ENCODE measurements at places on chromosomes 4 and X.

- no peak for DNase-seq
Measured at GRCh38 chr4:53653484-53654053, 62.3 kb upstream of the LNX1 start.

DNA sequence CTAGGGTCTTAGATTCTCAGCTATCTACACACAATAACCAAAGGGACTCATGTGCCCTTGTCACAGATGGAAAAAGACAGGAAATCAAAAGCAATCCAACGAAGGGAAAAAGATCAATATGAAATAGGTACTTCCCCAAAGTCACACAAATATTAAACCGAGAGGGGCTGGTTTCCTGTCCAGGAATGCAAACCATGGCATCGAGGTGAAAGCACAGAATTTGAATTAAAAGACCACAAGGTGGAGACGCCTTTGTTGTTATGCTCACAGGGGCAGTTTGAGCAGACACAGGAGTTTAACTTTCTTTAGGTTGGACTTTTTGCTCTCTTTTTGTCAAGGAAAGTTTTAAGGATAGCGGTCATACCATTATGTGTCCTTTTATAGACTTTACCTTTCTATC is 14.3 kb downstream of the H2BW1 start:
- DNase-seq = no peak

DNA sequence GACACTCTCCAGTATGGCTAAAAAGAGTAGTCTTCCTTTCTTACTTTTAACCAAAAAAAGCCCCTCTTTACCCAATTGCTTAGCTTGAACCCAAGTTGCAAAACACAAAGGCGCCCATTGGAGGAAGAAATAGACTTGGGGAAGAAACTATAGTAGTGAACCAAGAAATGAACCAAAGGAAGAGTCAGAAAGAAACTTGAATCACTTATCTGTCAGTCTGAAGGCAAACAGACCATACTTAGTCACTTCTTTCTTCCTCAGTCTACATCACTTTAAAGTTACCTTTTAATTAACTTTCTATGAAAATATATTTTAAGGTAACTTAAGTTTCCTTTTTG is 161.4 kb upstream of the GIMD1 start:
- DNase-seq = no peak

- no peak for DNase-seq
Measured at GRCh38 chr4:153467897-153468262, 1.7 kb downstream of the TMEM131L start.
